ENCODE measurements at places on chromosomes 7 and 10.

DNA sequence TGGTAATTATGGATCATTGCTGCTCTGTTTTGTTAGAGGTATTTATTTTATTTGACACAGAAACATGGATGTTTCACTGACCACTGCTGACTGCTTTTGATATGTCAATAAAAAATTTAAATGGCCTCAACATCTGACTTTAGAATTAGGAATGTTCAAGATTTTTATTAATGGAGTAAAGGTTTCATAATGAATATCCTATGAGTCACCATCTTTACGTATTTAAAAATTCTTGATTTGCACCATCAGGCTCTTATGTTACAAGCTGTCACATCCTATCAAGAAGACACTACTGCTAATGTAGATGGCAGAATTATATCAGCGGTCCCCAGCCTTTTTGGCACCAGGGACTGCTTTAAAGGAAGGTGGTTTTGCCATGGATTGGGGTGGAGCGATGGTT lies 578.7 kb upstream of the NRP1 start:
- ATAC-seq = no peak

DNA sequence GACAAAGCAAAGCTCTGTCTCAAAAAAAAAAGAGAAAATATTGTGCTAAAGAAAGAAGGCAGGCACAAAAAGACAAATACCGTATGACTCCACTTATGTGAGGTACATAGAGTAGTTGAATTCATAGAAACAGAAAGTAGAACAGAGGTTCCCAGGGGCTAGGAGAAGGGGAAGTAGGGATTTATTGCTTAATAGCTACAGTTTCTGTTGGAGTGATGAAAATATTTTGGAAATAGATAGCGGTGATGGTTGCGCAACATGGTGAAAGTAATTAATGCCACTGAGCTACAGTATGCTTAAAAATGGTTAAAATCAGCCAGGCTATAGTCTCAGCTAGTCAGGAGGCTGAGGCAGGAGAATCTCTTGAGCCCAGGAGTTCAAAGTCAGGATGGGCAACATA lies 18.5 kb upstream of the NPFFR1 start:
- ATAC-seq = no peak

DNA sequence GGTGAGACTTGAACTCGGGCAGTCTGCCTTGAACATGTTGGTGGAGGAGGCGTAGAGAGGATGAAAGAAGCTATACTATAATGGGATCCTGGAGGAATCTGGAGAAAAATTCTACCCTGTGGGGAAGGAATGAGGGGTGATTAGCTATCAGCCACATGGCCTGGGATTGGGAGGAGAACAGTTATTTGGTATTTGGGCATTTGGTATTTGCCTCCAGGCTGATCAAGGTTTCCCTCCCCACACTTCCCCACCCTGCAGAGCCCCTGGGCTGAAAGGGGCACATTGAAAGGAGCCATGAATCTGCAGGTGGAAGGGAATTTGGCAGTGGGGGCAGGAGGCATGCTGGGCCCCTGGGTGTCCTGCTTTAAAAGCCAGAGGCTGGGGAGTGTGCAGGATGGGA lies 235.3 kb downstream of the INHBA start:
- ATAC-seq = no peak

DNA sequence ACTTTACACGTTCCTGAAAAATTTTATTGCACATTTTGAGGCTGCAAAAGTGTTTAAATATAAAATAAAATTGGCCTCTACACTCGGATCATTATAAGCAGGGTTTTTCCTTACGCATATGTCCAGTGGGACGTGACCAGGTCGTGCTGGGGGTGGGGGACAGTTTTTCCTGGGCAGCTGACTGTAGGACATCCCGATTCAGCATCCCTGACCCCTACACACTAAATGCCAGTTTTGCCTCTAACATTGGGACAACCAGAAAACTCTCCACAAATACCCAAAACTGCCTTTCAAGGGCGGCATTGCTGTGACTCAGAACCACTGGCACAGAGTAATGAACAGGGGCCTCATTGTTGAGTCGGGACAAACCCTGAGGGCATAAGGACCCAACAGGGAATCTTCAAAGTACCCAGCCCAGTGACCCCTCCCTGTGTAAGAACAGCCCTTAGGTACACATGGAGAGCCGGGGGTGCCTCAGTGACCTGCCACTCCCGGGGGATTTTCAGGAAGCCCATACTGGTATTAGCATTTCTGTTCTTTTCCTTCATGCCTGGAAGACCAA lies 170.6 kb downstream of the ARHGAP21 start:
- no peak for ATAC-seq

DNA sequence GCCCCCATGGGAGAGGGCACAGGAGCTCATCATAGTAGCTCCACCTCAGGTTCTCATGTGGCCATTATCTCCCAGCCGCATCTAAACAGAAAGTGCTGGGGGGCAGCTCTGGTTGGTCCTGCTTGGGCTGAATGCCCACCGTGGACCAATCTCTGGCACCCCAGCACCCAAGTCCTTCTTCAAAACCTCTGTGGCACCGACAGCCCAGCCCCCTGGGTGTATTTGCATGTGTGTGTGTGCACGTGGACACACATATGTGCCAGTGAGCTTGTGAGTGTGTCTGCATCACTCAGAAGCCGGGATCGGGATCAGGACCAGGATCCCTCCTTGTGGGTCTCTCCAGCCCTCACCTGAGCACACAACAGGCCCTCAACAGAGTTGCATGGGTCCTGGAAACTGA lies 68.2 kb downstream of the ALOX5 start:
- ATAC-seq = no peak

- ATAC-seq = no peak
These were observed 49.5 kb downstream of the VWA2 start for GRCh38 chr10:114288424-114289095.

DNA sequence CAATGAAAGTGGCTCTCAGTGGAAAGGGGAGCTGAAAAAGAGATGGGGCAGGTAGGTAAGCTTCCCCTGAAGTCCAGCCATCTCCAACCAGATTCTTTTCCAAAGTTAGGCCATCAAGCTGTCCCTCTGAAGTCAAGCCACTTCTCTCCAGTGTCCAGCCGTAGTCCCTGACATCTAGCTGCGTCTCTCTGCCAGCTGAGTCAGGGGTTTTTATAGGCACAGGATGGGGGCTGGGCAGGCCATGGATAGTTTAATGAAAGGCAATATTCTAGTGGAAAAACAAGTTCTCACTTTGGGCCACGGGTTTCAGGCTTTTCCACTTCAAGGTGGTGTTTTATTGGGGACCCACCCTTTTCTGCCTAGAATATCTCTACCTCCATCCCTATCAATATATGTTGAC lies 36.8 kb downstream of the AVL9 start:
- ATAC-seq = no peak
